ENCODE measurements at places on chromosomes 3 and 15.

- DNase-seq, result no peak
Measured at GRCh38 chr15:31446546-31446945, 119.9 kb downstream of the KLF13 start.

DNA sequence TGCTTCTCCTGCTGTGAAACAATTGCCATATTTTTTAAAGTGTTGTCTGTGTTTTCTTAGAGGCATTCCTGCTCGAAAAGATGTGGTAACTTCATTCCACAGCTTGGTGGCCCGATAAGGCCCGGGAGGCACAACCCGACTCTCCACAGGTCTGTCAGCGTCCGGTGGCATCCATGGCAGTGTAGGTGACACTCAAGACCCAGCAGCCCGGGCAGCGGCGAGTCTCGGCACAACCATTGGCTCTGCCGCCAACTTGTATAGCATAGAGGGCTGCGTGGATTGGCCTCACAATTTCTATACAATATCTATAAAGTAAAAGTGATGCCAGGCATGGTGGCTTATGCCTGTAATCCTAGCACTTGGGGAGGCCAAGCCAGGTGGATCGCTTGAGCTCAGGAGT is 262.3 kb upstream of the CHRNA7 start:
- no peak for DNase-seq

DNA sequence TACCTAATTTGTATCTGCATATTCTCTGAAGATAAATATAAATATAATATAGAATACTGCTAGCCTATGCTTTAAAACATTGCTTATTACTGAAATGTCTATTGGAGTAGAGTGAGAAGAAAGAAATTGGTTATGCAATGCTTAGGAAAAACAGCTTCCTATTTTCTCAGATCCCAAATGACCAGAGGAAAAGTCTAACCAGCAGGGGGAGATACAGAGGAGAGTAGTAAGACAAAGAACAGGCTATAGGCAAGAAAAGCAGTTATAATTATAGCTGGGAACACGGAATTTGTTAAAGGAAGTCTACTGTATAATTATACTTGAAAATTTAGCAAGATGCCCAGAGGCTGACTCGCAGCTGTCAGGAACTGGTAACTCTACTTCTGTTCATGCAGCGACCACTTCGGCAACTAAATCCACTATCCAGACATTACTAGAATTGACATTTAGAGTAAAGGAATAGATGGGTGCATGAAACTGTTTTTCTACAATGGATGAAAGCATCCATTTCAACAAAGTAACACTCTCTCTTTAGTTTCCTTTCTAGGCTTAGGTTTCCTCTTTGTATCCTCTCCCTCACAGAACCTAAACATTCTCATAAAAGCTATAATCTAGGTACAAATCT is 97.2 kb downstream of the TBC1D5 start:
- DNase-seq, result no peak

- DNase-seq, result no peak
Measured at GRCh38 chr3:15896500-15896899, 98.7 kb upstream of the ANKRD28 start.

DNA sequence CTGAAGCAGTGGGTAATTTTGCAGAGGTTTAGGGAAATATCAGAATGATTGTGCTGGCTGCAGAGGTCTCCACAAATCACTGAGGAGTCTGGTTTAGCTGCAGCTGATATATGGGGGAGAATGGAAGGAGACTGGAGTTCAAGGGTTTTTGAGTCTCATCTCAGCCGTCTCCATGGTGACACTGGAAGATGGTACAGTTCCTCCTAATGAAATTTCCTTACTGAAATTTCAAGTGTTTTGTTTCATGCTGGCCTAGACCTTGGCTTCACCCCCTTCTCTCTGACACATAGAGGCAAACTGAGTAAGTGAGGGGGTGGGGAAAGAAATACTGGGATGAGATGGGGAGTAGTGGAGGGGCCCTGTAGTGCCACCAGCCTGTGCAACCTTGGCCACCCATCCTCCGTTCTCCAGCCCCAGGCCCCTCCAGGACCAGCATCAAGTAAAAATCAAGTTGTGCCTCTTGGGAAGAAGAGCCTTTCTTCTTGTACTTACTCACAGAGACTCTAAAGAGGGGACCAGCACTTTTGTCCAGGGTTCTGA is 17.8 kb upstream of the MORF4L1 start:
- DNase-seq, result no peak

Data from GM18507 (cell line).